Posterior vena cava (tissue), 2 donors: ENCODE measurements at places on chromosomes 11 and 22. TPM values are rescaled to one million over a fixed set of nuclear protein-coding genes. Genes with fewer than 3 reads are reported as not detected.

The RBMXL2 gene
- total RNA-seq = not detected

The TEX54 gene
- total RNA-seq = not detected

The SNU13 gene
- 103 TPM for total RNA-seq

The PLEKHB1 gene
- total RNA-seq = 2.8 TPM

The CNTN5 gene
- 0.23 TPM for total RNA-seq

The MCHR1 gene
- 2.7 TPM for total RNA-seq

The SERGEF gene
- 37.9 TPM for total RNA-seq
